ENCODE measurements at places on chromosomes 13 and 19. TPM values are rescaled to one million over a fixed set of nuclear protein-coding genes. Genes with fewer than 3 reads are reported as not detected.

Gene CALR3
- total RNA-seq = 0.06 TPM

Gene VSTM1
- total RNA-seq = not detected

Gene CYP2A7
- not detected for total RNA-seq

Gene SIGLEC8
- not detected for total RNA-seq

All from aortic smooth muscle cell (primary cell).